ENCODE measurements at places on chromosomes 5 and 9.

- DNase-seq: no peak
Measured at GRCh38 chr9:69121155-69122081, 52.7 kb upstream of the TJP2 start.

DNA sequence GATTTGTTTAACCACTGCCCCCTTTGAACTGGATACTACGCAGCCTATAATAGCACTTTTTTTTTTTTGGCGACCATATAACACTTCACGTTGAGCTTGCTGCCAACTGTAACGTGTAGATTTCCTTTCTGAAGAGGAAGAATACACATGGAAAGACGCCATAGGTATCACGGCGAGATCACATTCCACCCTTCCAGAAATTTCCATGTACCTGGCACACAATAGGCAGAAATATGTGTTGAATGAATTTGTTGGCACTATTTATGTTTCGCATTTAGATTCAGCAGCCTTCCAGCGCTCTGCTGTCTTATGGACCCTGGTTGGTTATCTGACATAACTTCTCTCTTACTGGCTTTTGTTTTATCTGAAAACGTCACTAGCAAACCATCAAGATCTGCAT is 250.3 kb downstream of the SLIT3 start:
- DNase-seq: no peak

DNA sequence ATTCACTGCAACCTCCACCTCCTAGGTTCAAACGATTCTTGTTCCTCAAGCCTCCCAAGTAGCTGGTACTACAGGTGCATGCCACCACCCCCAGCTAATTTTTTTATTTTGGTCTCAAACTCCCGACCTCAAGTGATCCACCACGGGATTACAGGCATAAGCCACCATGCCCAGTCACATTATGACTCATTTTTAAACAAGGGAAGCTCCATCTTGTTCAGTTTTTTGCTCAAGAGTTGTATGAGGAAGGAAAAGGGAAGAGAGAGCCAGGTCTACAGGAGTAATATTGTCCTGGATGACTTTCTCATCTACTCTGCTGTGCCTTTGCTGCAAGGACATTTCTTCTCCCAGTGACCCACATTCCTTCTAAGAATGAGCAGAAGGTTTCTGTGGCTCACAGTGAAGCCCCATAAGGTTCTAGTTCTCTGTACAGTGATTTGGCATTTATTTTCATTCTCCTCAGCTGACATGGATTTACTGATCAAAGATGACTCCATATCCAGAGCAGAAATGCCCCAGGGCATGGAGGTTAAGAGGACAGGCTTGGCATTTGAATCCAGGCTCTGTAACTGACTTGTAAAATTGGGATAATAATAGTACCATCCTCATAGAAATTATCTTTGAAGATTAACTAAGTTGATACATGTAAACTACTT is 153.5 kb downstream of the CDH6 start:
- DNase-seq: no peak

- DNase-seq: no peak
Measured at GRCh38 chr5:9157020-9157419, 388.9 kb downstream of the SEMA5A start.

DNA sequence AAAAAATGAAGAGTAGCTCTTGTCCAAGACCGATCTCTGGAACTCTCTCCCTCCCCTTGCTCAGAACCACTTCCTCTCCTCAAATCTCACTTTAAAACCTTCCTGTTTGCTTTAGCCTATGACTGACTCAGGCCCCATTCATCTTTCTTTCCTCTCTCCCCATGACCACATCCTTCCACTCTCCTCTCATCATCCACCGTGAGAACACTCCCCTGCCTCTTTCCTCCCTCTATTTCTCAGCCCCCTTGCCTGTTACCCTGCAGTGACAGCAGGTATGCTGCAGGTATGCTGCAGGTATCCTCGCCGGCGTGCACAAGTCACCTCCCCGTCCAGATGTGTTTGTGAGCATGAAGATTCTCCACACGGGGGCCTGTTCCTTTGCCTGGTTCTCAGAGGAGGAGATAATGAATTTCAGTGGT is 505.3 kb downstream of the CCDC171 start:
- no peak for DNase-seq

DNA sequence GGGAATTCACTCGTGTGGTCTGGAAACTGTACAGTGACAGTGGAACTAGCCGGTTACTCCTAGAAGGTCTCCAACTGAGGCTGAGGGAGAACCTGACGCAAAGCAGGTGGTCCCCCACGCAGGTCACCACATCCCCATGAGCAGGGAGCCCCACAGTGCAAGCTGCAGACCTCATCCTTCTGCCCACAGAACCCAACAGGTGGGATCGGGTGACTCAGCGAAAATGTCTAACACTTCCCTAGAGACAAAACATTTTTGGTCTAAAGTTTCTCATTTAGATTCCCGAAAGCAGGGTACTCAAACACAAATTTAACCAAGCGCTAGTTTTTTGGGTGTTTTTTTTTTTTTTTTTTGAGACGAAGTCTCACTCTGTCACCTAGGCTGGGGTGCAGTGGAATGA is 62.4 kb upstream of the RETREG1 start:
- no peak for DNase-seq

GRCh38 chr5:87103616-87104287 is 163.9 kb upstream of the RASA1 start:
- DNase-seq: no peak

DNA sequence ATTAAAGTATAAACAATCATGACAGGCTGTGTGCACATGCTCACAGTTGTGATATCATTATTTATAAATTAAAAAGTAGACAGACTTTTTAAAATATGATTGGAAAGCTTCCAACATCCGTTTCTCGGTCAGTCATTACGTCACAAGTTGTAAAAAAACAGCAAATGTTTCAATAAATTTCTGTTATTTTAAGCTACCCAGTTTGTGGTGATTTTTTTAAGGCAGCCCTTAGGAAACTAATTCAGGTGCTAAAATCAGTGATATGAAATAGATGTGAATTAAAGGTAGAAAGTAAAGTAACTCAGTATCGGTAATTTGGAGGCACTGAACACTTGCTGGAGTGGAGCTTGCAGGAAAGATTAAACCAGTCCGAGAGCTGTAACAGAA is 1.2 kb downstream of the CCNH start:
- DNase-seq: no peak

- DNase-seq: no peak
Measured at GRCh38 chr5:180495991-180496741, 2.0 kb downstream of the CNOT6 start.

GRCh38 chr5:40775846-40776657 is 20.3 kb upstream of the TTC33 start:
- no peak for DNase-seq
